Nucleus accumbens (tissue), 56 donors: ENCODE measurements at places on chromosomes 5 and 9.

GRCh38 chr5:133372293-133372937, 239.9 kb downstream of the FSTL4 start:
- DNase-seq: no peak

- DNase-seq: no peak
Observed at GRCh38 chr5:101897914-101898313, 398.2 kb downstream of the SLCO4C1 start.

DNA sequence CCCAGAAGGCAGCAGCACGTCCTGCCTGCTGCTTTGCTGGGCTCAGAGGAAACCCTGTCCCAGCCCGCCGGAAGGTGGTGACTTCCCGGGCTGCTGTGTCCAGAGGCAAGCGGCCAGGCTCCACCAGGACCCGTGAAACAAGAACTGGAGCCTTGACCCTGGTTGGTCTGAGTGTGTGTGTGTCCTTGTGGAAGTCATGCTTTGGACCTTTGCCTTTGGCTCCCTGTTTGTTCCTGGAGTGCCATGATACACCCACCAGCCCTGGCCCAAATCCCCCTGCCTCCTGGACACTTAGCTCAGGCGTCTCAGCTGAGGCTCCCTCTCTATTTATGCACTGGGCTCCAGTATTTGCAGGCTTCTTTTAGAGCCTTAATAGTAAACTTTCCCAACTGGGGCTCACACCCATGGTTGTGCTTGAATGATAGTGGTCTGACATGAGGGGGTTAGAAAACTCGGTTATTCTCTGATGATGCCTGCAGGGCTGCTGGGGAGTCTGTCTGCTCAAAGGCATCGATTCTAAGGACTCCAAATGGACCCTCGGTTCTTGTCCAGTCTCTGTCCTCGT, 72.2 kb downstream of the C9orf50 start:
- no peak for DNase-seq

DNA sequence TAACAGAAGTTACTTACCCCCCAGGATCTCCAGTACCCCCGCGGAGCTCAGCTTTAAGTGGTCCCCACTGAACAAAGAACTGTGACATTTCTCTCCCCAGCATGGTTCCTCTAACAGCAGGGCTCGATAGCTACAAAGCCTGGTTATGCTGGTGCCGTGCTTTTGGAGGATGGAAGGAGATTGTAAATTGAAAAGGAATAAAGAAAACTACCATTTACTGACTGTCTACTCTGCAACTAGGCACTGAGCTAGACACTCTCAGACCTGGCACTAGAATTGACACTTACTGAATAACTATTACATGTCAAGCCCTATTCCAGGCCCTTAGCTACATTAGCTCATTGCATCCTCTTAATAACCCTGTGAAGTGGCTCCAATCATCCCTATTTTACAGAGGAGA, 145.3 kb downstream of the TTLL11 start:
- no peak for DNase-seq
